Epithelial cell of umbilical artery (primary cell): ENCODE measurements at places on chromosomes 5 and 9. TPM values are rescaled to one million over a fixed set of nuclear protein-coding genes. Genes with fewer than 3 reads are reported as not detected.

The FGF18 gene
- total RNA-seq: not detected in 2 replicates

The OTP gene
- total RNA-seq: not detected in 2 replicates

The UBAP2 gene
- 14.9 and 23.3 TPM in 2 replicates for total RNA-seq

The CRHBP gene
- 0.15 TPM in 1 of 2 replicates, not detected in the other for total RNA-seq

The PDLIM4 gene
- 57.0 and 66.9 TPM in 2 replicates for total RNA-seq

The LRRC19 gene
- total RNA-seq: not detected in 2 replicates

The GPRIN1 gene
- 5.2 and 6.5 TPM in 2 replicates for total RNA-seq

The PCDHGB7 gene
- 2.9 and 3.3 TPM in 2 replicates for total RNA-seq

The SH3RF2 gene
- total RNA-seq: 2.6 and 3.6 TPM in 2 replicates

The GRXCR2 gene
- not detected in 2 replicates for total RNA-seq

The INSL6 gene
- not detected in 2 replicates for total RNA-seq

The TMEM167A gene
- total RNA-seq: 62.0 and 69.1 TPM in 2 replicates

The BARHL1 gene
- total RNA-seq: not detected in 2 replicates

The DMRT3 gene
- not detected in 2 replicates for total RNA-seq

The RPL12 gene
- 1,300 and 2,027 TPM in 2 replicates for total RNA-seq

The C5orf58 gene
- not detected in 2 replicates for total RNA-seq

The CCDC192 gene
- total RNA-seq: not detected in 2 replicates

The ENHO gene
- not detected in 2 replicates for total RNA-seq

The PTAR1 gene
- 41.6 and 62.6 TPM in 2 replicates for total RNA-seq

The TIGD6 gene
- total RNA-seq: 3.6 and 4.0 TPM in 2 replicates

The PTPA gene
- total RNA-seq: 78.3 and 89.1 TPM in 2 replicates

The DOLK gene
- total RNA-seq: 29.6 and 46.4 TPM in 2 replicates

The LCN1 gene
- not detected in 2 replicates for total RNA-seq

The SLC23A1 gene
- total RNA-seq: not detected in 2 replicates

The FBN2 gene
- total RNA-seq: 272 and 277 TPM in 2 replicates

The FGF1 gene
- not detected in 2 replicates for total RNA-seq

The ANKRD31 gene
- total RNA-seq: not detected in 2 replicates

The HBEGF gene
- total RNA-seq: 13.4 and 26.3 TPM in 2 replicates

The AMBP gene
- 0.15 TPM in 1 of 2 replicates, not detected in the other for total RNA-seq

The AGTPBP1 gene
- 22.8 and 27.9 TPM in 2 replicates for total RNA-seq

The PFN3 gene
- not detected in 2 replicates for total RNA-seq

The TLX3 gene
- total RNA-seq: not detected in 2 replicates

The BTNL8 gene
- not detected in 2 replicates for total RNA-seq

The CDKN2B gene
- total RNA-seq: 2.7 and 14.9 TPM in 2 replicates

The GPR151 gene
- not detected in 2 replicates for total RNA-seq

The IFNA13 gene
- not detected in 2 replicates for total RNA-seq

The PITX1 gene
- 0.15 and 0.32 TPM in 2 replicates for total RNA-seq

The SPATA31A3 gene
- not detected in 2 replicates for total RNA-seq

The CTSV gene
- total RNA-seq: 1.6 and 2.0 TPM in 2 replicates

The PRDM12 gene
- total RNA-seq: not detected in 2 replicates

The PCDHGA11 gene
- 5.3 and 5.8 TPM in 2 replicates for total RNA-seq

The GABRA1 gene
- not detected in 2 replicates for total RNA-seq
